Esophagus muscularis mucosa (tissue), 4 donors: ENCODE measurements at places on chromosomes 2 and 18. TPM values are rescaled to one million over a fixed set of nuclear protein-coding genes. Genes with fewer than 3 reads are reported as not detected.

GRCh38 chr2:127674241-127675209 is 805 bp downstream of the LIMS2 start:
- DNase-seq: no peak

DNA sequence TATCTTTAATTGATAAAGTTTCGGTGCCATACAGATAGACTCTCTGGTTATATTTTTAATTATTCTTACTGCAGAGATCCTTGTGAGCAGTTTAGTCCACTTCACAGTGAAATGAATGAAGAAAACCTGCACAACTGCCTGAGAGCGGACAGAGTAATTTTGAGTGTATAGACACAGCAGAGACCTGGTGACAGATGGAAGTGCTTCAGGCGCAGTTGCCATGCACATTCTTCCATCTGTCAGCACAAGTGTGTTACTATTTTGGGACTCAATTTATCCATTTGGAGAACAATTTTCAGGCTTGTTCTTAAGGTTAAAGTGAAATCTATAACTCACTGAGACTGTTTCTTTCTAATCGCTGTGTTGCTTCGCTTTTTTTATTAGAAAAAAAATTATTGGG is 147.8 kb upstream of the SPHKAP start:
- DNase-seq: no peak

Gene SPP2
- total RNA-seq: not detected

Gene EFEMP1
- 80.7 TPM for total RNA-seq

DNA sequence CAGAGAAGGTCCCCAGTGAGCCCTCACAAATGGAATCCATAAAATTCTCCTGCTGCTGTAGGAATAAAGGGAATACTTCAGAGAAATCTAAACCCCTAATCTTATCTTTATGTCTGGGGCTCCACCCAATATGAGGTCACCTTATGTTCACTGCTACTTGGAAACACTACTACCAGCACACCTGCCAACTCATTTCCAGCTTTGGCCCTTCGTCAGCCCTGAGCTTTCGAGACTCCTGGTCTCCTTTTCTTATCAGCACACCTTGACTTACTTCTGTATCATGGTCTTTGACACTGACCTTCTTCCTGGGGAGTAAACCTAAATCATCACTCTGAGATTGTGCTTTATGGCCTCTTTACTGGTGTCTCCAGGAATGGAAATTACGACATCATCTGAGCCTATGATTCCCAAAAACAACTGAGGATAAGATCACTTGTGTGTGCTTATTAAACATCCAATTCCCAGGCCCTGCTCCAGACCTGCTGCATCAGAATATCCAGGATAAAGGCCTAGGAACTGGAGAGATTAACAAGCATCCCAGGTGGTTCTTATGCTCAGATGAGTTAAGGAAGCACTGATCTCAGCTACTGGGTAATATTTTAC is 22.2 kb upstream of the ASNSD1 start:
- no peak for DNase-seq

Gene EVX2
- not detected for total RNA-seq

Gene MAT2A
- total RNA-seq: 96.5 TPM

DNA sequence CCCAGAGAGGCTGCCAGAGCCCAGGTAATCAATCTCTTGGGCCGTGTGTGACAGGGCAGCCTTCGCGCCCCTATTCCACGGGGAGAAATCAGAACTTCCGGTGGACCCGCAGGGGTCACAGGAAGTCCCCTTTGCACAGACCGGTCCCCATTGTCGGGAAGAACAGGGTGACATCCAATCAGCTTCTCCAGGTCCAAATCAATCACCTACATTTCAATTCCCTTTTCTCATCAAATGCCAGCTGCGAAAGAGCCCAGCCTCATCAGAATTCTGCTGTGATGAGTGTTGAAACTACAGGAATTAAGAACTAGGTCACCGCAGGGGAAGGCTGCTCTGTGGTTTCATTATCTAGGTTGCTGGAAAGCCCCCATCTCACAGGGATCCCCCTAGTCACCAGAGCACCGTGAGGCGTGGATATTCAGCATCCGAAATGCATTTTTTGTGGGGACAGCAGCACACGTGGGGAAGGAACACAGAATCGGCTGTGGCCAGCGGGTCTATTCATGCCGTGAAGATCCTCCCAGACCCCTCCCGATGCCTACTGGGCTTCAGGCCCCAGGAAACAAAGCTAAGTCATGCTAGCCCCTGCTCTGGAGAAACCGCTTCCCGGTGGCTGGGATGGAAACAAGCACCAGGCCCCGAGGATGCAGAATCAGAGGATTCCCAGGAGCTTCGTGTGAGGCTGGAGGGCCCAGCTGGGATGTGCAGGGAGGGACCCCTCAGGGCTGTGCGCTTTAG is 193.7 kb upstream of the ID2 start:
- no peak for DNase-seq

Gene FSHR
- total RNA-seq: not detected

Gene IL1RN
- total RNA-seq: 0.83 TPM

DNA sequence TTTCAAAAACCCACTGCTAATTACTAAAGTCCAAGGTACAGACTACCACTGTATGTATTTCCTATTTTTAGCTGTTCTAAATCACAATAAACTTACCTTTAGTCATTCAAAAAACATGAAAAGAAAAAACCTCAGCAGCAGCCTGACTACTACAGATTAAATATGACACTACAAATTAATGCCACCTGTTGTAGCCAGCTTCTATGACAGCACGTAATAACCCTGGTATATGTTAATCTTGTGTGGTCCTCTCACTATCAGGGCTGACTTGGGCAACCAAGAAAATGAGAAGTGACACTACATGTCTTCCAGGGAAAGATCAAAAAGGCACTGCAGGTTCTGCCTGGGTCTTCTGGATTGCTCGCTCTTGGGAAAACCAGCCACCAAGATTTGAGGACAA is 90.6 kb upstream of the FAM124B start:
- no peak for DNase-seq

Gene NPHP1
- total RNA-seq: 8.0 TPM

Gene TNS1
- 1,491 TPM for total RNA-seq

DNA sequence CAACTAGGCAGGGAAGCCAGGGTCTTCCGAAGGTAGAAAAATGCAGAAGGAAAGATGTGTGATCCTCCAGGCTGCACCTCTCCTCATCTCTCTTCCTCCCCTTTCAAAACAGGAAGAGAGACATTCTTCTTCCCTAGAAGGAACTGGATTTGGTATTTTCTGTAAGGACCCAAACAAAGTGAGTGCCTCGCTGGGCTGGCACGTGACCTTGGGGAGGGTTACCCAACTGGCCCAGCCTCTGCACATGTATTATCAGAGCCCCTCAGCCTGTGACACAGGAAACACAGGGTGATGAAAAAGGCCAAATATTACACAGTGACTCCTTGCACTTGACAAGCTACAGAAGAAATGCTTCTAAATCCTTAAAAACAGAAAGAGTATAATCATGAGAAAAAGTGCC is 2.3 kb downstream of the HJURP start:
- peak; percentile 50 for DNase-seq

DNA sequence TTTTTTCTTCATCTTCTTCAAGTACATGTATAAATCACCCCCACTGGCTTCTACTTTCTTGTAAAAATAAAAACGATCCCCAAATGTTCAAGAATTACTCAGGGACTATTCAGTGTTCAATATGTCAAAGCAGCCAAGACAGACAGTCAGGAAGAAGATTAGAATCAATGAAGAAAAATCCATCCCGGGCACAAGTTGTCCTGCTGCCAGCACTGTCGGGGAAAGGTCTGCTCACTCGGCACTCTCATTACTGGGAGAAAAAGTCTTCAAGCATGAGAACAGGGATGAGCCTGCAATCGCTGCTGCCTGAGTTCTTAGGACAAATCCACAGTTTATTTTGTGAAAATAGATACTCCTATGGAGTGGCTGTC is 482.8 kb upstream of the KLHL29 start:
- no peak for DNase-seq

Gene INHA
- total RNA-seq: 0.75 TPM

Gene AGXT
- total RNA-seq: not detected

DNA sequence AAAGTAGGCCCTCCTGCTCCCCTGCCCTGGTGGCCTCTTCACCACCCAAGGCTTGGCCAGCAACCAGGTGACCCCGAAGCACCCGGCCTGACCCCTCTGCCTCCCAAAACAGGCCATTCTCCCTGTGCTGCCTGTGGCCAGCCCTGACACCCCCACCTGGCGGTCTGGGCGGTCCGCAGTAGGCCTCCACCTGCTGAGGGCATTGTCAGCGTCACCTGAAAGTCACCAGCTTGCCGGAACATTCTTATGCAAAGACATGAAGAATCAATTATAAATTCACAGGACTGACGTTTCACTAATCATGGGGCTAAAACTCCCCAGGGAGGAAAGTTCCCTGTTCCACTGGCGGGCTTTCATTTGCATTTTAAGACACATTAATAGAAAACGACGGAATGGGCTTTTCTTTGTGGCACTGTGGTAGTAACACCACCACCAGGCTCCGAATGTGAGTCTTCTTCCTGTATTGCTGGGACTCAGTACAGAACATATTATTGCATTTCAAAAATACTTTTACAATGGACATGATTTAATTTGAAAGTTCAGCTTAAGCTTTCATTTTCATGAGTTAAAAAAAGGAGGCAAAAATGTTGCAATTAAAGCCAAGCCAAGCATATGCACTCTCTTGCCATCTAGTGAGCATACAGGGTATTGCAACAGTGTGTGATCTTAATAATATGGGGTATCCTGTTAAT is 57.4 kb downstream of the ADI1 start:
- DNase-seq: no peak

- no peak for DNase-seq
Measured at GRCh38 chr18:23077493-23078256, 57.6 kb upstream of the CABLES1 start.

- DNase-seq: no peak
Measured at GRCh38 chr2:54924121-54924520, 126.1 kb downstream of the RTN4 start.

GRCh38 chr2:15733867-15734673 is 142.4 kb downstream of the DDX1 start:
- DNase-seq: no peak

- DNase-seq: no peak
Measured at GRCh38 chr2:138395565-138396306, 105.8 kb upstream of the SPOPL start.

Gene QPCT
- 4.0 TPM for total RNA-seq

DNA sequence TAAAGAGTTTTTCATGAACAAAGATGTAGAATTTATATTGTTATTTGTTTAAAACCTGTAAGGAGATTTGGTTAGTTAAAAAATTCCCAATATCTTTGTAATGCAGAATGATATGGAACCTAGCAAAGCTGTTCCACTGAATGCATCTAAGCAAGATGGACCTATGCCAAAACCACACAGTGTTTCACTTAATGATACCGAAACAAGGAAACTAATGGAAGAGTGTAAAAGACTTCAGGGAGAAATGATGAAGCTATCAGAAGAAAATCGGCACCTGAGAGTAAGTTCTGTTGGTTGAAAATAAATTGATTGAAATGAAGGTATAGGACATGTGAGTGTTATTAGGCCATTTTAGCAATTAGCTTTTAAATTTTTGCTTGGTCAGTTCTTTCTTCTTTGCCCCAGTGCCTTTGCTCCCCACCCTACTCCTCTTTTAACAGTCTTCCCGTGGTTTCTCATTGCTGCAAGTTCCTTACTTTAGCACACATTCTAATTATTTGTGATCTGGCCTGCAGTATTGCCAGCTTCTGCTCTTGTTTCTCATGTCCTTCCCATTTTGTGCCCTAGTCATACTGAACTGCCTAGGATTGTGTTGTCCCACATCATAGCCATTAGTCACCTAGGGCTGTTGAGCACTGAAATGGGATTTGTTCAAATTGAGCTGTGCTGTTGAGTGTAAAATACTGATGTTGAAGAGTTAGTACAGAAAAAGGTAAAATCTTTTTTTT is 36.6 kb downstream of the VAPA start:
- no peak for DNase-seq

- DNase-seq: no peak
Measured at GRCh38 chr18:72999971-73000607, 132.3 kb upstream of the NETO1 start.

GRCh38 chr2:84427235-84428138 is 31.6 kb downstream of the SUCLG1 start:
- DNase-seq: no peak

- DNase-seq: no peak
Measured at GRCh38 chr2:18454692-18455235, 105.7 kb downstream of the RDH14 start.

Gene PPP4R3B
- total RNA-seq: 84.2 TPM

DNA sequence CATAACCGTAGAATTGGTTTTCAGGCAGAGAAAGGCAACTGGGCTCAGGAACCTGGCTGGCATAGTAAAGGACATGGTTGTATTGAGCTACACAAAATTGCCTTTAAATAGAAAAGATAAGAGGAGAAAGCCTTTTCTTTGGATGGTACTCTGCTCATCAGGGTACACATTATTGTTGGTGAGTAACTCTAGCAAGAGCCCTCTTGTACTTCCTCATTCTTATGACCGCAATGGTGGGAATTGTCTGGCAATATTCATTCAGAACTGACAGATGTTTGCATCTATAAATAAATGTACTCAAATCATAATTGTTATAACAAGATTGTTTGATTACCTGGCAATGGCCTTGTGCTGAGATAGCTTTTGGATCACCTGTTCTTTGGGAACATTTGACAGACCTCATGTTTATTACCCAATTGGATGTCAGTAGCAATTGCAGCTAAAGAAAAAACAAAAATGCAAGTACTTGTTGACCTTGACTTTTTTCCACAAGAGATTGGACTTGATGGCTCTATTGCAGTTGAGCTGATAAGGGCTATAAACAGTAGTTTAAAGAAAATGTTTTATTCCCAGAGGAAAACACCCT is 43.9 kb downstream of the MEIS1 start:
- no peak for DNase-seq

Gene GREB1L
- total RNA-seq: 14.5 TPM

DNA sequence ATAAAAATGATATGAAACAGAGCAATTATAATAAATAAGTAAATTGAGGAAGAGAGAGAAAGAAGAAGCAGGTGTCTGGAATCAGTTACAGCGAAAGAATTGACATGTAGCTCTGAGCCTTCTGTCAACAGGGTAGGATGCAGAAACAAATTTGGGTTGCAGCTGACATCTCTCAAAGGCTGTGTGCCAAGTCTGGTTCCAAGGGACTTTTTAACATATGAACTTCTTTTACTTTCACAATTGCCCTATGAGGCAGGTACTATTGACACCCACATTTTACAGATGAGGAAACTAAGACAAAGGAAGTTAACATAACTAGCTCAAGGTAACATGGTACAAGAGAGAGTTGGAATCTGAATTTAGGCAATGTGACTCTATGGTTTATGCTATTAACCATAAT is 260.0 kb downstream of the ASXL3 start:
- no peak for DNase-seq
